Fibroblast of skin of left biceps (primary cell): ENCODE measurements at places on chromosomes 4 and X.

DNA sequence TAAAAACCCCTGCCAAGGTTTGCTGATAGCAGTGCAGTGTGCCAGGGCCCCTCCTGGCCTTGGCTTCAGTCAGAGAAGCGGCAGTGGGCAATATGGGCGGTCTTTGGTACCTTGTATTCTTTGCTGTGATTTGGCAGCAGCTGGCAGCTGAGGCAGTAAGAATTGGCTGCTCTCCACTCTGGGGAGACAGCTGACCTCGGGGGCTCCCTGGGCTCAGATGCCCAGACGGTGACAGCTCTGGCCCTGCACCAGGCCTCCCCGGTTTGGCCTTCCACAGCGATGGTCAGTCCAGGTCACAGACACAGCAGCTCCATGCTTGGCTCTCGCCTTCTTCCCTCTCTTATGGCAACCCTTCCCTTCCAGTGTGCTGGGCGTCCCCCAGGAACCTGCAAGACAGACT lies 330.9 kb downstream of the BCOR start:
- DNase-seq: no peak

DNA sequence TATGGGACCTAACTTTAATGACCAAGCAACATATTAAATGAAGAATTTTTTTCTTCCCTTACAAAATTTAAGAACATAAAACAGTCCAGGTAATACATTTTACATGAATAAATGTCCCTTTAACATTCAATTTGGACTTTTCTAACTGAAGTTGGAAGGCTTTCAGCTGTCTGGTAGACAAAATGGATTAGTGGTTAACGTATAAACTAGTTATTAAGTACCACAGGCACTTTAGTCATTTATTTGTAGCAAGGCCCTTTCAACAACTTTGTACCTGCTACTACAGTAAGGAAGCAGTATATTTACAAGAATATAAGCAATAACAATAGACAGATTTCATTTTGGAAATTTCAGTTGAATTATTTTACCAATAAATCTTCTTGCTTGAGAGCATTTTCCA lies 152.5 kb upstream of the TENT5D start:
- DNase-seq: no peak

GRCh38 chr4:89657931-89658700 lies 178.8 kb downstream of the SNCA start:
- no peak for DNase-seq

DNA sequence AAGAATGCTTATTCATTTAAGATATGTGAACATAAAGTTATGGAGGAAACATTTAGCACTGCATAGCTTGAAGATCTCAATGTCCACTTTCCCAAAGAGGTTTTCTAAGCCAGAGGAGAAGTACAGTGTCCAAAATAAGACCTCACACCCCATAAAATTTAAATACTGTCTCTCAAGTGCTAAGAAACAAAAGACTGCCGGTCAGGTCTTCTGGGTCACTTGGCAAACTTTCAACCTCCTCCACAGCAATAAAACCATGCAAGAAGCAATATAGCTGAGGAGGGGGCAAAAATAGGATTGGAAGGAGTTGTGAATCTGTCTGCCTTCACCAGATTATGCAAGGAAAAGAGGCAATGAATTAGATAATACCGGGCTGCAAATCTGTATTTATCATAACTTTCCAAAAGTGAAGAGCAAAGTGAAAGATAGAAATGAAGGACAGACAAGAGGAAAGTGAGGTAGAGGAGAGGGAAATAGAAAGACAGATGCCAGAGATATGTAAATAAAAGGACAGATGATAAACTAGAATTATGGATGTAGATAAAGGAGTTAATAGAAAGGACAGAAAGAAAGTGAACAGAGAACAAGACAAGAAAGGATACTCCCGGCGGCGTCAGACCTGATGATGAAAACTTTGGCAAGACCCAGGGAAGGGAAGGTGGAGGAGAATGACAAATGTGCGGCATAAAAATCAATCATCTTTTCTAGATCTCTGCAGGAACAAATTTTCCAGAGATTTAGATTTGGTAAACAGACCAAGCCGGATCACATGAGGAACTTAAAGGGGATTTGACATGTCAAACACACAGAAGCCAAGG lies 152.7 kb upstream of the FAM241A start:
- no peak for DNase-seq

DNA sequence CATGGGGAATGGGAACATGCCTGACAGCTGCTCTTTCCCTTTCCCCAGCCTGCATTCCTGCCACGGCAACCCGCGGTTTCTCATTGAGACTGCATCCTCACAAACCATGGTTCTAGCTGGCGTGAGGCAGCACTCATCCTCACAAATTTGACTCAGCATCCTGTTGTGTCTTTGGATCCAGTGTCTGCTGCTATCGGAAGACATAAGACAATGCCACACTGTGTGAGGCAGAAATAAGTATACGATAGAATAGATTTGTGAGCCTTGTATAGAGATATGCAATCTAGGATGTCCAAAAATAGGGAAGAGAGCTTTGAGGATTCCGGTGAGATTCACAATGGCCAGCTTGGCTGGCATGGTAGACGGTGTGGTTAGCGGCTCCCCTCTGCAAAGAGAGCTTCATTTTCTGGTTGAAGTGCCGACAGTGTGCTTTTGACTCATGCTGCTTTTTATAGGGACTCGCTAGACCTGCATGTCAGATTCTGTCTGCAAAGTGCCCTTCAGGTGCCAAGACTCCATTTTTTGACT lies 161.3 kb upstream of the PSAPL1 start:
- DNase-seq: no peak

GRCh38 chr4:154727540-154727939 lies 16.3 kb upstream of the LRAT start:
- no peak for DNase-seq

DNA sequence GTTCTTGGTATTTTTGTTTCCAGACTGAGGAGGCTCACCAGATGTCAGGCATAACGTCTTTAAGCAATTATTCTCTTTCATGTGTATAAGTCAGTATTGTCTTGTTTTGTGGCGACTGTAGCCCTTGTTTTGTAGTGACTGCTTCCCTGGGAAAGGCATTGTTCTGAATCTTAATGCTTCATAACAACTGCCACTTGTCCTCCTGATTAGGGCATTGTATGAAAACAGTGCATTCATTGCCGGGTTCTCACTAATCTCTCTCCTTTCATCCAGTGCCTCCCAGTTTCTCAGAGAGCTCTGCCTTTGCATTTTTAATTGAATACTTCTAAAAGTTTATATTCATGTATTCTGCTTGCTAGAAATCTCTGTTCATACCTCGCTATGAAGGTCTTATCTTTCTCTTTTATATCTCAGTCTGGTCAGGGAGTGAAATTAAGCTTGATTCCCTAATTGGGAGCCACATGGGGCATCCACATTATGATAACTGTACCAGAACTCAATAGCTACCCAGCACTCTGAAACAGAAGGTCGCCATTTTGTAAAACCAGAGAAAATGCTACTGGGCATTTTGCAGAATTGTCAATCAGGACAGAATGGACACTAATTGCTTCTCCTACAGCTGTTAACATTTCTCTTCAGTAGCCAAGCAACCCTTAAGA lies 149.8 kb downstream of the GBA3 start:
- DNase-seq: no peak

DNA sequence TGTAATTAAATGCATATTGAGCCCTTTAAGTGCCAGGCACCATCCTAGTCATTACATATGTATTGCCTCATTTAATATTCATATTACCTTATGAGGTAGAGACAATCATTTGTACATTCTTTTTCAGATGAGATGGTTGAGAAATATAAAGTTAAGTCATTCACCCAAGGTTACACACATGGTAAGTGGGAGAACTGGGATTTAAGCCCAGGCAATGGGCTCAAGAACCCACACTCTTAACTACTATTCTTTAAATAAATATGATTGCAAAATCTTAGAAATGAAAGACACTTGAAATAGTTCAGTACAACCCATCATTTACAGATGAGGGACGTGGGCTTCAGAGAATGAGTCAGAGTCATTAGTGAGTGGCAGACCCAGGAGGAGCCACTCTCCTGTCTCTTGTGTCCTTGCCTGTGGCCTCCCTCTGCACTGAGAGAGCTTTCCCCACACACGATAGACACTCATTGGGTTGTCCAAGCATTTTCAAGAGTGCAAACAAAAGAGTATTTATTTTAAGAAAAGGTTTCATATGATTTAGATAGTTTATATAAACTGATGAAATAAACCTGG lies 60.8 kb downstream of the NPY1R start:
- DNase-seq: no peak

DNA sequence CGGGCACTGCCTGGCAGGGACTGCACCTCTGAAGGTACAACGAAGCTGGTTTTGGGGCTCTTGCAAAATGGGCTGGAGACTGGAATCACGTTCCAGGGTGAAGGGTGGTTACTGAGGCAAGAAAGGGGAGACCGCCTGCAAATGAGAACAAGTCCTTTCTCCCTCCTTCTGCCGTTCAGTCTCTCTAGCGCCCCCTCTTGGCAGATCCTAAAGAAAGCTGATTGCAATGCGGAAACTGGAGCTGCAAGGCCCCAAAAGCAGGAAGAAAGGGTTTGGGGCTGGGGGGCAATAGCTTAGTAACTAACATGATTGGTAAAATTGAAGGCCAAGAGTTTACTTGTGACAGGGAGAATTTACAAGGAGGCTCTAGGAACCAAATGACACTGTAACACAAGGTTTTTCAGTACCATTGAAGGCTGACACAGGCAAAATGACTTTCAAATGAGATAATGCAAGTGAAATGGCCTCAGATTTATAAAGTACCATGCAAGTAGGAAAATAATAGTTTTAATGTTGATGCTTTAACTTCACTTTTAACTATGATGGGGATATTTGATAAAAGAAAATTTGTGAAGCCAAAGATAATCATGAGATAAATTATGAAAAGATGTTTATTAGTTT lies 222.7 kb upstream of the HAND2 start:
- no peak for DNase-seq

GRCh38 chr4:4582653-4583052 lies 40.8 kb upstream of the STX18 start:
- no peak for DNase-seq

GRCh38 chrX:119055687-119056086 lies 17.1 kb upstream of the CT47C1 start:
- DNase-seq: no peak

GRCh38 chrX:113954297-113954696 lies 629.6 kb upstream of the HTR2C start:
- DNase-seq: no peak

GRCh38 chr4:48642421-48643374 lies 137.4 kb downstream of the FRYL start:
- DNase-seq: no peak

DNA sequence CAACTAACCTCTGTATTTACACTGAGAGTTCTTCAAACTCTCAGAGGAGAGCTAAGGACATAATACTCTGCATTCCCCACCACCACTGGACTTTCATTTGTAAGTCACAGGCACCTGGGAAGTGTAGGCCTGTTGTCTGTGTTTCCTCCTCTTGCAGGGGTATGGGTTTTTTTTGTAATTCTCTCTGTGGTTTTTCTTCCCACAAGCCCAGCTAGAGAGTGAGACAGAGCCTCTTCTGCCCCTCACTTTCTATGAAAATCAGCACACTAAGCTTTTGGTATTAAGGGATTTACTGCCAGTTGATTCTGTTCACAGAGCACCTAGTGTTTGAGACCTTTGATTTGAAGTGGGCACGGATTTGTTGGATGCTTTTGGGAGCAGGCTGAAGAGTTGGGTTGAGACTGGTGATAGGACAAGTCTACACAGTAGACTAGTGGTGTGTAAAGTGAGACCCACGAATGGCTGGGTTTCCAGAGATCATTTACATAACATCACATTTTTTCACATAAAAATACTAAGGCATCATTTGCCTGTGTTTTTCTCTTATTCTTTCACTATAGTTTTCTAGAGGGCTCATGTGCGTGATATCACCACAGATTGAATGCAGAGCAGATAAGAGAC lies 28.9 kb upstream of the WDR17 start:
- no peak for DNase-seq
